ENCODE measurements at places on chromosomes 6 and 20.

- no peak for DNase-seq
Observed at GRCh38 chr6:347232-347631, 44.3 kb upstream of the IRF4 start.

- no peak for DNase-seq
Observed at GRCh38 chr6:2129182-2129621, 116.2 kb downstream of the GMDS start.

- no peak for DNase-seq
Observed at GRCh38 chr6:136529710-136530109, 20.5 kb downstream of the MAP7 start.

GRCh38 chr20:53828682-53829254, 235.1 kb upstream of the ZNF217 start:
- DNase-seq = no peak

DNA sequence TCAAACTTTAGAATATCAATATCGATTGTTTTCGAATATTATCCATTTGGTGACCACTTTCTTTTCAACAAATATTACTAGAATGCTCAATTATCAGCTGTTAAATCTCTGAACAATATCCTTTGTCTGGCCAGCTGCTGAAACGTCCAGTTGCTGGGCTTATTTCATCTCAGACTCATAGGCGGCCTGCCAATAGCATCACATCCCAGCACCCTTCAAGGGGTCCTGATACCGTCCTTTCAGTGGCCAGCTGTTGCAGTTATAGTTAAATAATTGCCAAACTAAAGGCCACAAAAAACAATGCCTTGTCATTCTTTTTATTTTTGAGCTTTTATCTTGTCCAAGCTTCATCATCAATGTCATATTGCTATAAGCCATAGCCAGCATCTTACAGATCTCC, 1006.8 kb upstream of the MANEA start:
- no peak for DNase-seq

- DNase-seq = no peak
Observed at GRCh38 chr6:69774740-69775584, 21.8 kb downstream of the LMBRD1 start.

DNA sequence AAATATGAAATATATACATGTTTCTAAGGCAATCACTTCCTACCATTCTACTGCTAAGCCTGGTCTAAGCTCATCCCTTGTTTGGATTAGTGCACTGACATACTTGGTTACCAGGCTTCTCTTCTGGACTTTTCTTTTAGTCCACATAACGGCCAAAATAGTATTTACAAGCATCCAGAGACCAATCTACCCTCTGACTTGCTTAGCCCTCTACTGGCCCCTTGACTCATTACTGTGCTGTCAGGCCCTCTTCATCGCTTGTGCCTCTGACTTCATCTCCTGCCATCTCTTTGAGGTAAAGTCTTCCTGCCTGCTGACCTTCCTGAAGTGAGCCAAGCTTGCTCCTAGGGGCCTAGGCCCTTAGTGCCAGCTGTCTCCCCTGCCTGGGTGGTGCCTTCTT, 35.1 kb downstream of the TULP4 start:
- DNase-seq = no peak

All from stimulated activated CD8-positive, alpha-beta memory T cell treated with anti-CD3 and anti-CD28 coated beads, Interleukin-4, amount 100 ng/mL, for 1 hour (primary cell).